ENCODE measurements at places on chromosomes 6 and 20. TPM values are rescaled to one million over a fixed set of nuclear protein-coding genes. Genes with fewer than 3 reads are reported as not detected.
A peak's percentile ranks its signal among the peaks of the same experiment; 100 is the strongest.

Gene CALHM4
- 0.10 TPM for polyA plus RNA-seq

- no peak for DNase-seq
Observed at GRCh38 chr6:52642368-52642767, 28.5 kb upstream of the TMEM14A start.

DNA sequence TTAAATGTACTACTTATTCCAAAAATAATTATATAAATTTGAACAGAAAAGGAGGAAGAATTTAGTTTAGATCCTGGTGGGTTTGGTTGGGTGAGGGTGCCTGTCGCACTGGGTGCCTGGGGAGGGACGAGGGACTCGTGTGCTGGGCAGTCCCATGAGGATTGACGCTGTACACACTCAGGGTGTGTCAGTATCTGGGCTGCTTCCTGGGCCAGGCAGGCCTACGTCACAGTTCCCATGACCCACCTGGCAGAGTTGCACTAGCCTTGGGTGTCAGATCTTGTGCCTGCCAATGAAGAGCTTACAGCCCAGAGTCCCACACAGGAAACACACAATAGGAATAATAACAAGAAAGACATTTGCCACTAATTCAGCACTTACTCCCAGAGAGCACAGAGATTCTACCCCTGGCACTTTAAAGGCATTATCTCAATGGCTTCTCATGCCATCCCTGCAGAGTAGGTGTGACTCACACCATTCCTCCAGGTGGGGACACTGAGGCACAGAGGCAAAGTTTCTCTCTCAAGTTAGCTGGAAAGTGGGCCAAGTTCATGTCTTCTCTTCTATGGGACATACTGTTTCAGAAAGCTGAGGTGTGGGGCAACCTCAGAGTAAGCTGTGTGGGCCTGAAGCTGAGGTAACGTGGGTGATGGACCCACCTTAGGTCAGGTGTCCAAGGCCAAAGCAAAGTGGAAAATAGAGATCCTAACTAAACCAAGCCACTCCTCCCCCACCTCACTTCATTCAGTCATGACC is 1.3 kb upstream of the SDCBP2 start:
- DNase-seq = no peak

DNA sequence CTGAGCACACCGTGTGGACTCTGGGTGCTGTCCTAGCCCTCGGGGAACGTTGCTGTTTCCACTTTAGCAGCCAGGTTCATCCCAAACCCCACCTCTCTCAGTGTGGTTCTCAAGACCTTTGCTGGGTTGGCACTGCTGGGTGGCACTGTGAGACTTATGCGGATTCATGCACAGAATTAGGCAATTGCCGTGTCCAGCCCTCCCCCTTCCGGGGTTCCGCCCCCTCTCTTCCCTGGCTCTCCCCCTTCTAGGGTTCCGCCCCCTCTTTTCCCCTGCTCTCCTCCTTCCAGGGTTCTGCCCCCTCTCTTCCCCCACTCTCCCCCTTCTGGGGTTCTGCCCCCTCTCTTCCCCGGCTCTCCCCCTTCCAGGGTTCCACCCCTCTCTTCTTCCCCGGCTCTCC is 39.8 kb upstream of the SLCO4A1 start:
- DNase-seq = peak; percentile 63

- no peak for DNase-seq
Observed at GRCh38 chr20:62492711-62493110, 16.9 kb upstream of the GATA5 start.

DNA sequence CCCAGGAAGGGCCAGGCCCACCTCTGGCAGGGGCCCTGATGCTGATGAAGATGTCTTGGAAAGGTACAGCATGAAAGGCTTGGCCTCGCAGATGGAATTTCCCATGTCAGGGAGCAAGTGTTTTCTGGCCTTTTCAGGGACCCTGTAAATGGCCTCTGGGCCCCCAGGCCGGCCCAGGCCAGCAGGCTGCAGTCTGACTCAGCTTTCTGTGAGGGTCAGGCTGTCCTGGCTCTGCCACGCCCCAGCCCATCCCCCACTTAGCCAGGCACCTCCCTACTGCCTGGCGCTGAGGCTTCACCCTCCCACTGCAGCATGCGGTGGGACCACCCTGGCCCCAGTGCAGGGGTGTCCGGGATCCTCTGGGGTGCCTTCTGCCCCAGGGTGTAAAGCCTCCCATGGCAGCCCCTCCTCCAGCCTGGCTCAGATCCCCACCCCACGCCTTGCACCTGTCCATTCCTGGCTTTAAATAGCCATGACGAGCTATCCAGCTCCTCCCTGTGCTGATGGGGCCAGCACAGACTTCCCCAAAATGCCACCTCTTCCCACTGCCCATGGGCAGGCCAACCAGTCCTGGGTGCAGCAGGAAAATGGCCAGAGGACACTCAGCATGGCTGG is 35.6 kb upstream of the GATA5 start:
- no peak for DNase-seq

All from heart left ventricle (tissue), 16 donors.